Activated T-helper 1 cell treated with Interleukin-2 at 50 U/mL for 16 hours (primary cell): ENCODE measurements at places on chromosomes 12 and 14.

DNA sequence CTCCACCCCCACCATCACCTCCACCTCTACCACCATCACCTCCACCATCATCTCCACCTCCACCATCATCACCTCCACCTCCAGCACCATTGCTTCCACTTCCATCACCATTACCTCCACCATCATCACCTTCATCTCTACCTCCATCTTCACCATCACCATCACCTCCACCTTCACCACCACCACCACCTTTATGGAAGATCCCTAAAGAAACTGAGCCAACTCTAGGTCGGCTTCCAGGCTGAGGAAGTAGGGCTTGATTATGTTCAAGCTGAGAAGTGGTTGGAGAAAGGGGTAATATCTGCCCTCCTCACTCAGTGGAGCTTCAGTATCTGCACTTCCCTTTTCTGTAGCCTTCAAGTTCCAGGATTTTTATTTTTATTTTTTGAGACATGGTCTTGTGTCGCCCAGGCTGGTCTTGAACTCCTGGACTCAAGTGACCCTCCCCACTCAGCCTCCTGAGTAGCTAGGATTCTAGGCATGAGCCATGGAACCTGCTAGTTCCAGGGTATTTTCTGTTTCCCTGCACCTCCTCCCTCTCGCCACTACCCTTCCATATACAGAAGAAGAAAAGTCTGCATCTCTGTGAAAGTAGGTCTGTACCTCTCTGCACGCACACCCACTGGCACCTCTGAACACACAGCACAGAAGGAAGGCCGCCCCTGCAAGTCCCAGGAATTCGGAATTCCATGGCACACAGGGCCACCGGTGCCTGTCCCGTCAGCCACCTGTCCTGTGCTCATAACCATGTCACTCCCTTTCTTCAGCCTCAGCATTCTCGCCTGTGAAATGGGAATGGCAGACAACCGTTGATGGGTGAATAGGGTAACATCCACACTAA, 5.9 kb downstream of the ZBTB42 start:
- no peak for DNase-seq

DNA sequence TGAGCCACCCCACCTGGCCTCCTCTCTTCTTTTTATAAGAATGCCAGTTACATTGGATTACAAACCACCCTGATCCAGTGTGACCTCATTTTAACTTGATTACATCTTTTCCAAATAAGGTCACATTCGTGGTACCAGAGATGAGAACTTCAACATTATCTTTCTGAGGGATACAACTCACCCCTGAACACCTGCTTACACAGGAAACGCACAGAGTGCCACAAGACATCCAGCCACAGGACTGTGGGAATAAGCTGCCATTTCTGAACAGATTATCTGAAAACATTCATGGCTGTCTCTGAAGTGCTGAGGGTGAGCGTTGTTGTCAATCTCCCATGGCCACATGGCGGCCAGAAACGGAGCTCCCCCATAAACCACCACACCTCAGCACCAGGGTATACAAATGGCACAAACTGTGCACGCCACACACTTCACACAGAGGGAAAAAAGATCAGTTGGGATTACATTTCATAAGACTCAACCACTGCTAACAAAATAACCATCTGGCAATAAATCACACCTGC, 23.7 kb downstream of the FOXN3 start:
- no peak for DNase-seq

DNA sequence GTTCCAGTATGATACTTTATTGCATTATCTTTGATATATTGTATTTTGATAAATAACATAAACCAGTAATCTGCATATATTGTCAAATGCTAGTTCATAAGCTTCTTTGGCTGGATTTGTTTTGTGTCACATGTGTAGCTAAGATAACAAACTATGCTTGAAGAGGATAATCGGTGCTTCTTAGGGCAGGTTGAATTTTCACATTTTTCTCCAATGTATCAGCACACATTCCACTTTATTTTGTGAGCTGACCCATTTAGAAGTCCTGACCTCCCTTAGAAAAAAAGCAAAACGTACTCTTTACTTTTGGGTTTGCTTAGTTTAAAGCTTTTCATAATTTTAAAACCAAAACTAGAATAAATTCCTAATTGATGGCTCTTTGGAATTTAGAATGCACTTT, 277.7 kb upstream of the DDHD1 start:
- no peak for DNase-seq

DNA sequence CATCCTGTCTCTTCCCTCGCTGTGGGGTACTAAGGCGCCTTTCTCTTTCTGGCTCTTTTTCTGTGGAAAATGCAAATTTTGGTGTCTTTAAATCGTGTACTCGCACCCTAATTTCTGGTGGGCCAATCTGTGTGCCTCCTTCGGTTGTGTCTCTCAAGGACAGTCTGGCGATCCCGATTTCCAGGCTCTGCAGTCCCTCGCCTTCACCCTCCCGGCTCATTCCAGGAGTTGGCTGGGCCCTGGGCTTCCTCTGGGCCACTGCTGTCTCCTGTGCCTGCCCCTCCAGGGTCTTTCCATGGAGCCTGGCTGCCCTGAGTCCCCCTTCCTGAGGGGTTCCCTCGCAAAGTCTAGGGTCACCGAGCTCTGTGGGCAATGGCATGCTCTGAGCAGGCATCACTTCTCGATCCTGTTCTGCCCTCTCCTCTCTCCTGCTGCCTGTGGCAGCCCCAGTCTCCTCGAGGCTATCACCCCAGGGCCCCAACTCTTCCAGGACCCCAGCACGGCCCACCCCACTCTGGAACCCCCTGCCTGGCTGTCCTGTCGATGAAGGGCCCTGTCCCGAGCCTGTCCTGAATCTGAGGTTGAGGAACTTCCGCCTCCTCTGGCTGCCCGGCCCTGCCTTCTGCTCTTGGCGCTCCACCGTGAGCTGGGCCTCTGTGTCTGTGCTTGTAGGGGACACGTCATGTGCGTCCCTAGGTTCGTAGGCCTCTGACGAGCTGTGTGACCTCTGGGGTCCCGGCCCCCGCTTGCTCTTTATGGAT, 24.1 kb downstream of the AHNAK2 start:
- DNase-seq: no peak

DNA sequence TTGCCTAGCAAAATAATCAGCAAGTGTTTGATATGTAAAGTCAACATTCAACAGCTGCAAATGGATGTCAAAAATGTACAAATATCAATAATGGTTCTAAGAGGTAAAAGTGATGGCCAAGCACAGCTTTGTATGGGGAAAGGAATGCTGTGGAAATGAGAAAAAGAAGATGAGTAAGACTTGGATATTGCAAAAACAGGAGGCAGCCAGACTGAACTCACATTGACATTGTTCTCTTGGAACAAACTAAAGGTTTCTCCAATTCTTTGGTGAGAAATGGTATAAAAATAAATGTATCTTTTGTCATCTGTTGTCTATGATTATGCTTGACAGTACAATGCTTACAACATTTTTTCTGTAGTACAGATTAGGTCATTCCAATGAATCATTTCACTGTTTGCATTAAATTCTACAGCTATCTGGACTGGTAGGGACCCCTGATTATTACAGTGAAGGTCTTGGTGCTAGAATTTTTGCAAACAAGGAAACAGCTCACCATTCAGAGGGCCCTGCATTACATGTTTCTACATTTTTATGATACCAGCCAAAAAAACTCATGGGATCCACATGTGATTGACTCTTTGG, 465.7 kb downstream of the NOVA1 start:
- DNase-seq: no peak

DNA sequence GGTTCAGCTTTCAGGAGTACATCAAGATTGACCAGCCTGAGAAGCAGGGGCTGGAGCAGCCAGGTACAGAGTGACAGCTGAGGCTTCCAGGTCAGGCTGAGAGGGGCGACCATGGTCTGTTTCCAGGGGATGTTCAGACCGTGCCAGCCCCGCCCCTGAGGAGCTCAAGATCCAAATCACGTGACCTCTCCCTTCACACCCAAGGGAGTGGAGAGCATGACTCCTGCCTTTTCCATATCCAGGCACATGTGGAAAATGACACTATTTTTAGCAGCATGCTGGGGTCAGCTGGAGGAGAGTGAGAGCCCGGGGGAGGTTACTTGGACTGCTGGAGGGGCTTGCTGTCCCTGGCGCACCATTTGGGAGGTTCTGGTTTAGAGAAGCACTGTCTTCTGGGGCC, 92.7 kb downstream of the B4GALNT3 start:
- no peak for DNase-seq
